ENCODE measurements at places on chromosomes 11 and 22.

DNA sequence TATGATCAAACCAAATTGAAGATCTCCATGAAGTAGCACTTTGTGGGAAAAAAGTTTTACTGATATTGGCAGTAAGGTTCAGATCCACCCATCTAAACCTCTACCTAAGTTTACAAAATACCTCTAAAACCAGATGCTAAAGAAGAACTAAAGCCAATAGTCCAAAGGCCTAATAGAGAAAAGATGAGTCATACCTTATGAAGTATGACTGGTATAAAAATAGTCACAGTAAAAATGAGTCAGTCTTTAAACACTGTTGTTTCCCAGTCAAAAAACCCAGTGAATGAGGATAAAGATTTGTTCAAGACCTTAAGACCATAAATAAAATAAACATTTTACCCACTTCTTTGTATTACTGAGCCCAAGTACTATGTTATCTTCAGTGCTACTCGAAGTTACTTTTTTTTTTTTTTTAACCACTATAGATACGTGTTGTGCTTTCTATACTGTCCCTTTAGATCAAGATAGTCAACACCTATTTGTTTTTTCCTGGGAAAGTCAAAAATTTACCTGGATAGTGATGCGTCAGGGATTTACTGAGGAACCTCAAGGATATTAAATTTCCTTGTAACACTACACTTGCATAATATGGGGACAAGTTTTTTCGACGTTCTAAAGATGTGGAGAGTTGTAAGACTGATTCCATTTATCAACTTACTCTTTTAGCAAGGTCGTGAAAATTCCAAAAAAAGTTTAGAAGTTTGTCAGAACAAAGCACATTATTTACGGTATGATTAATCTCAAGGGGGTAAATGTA, 87.3 kb downstream of the CCDC73 start:
- DNase-seq = no peak

- no peak for DNase-seq
These were observed 14.9 kb upstream of the SOX10 start for GRCh38 chr22:37999236-37999635.

- DNase-seq = no peak
These were observed 29.3 kb downstream of the PHLDB1 start for GRCh38 chr11:118636569-118637290.

DNA sequence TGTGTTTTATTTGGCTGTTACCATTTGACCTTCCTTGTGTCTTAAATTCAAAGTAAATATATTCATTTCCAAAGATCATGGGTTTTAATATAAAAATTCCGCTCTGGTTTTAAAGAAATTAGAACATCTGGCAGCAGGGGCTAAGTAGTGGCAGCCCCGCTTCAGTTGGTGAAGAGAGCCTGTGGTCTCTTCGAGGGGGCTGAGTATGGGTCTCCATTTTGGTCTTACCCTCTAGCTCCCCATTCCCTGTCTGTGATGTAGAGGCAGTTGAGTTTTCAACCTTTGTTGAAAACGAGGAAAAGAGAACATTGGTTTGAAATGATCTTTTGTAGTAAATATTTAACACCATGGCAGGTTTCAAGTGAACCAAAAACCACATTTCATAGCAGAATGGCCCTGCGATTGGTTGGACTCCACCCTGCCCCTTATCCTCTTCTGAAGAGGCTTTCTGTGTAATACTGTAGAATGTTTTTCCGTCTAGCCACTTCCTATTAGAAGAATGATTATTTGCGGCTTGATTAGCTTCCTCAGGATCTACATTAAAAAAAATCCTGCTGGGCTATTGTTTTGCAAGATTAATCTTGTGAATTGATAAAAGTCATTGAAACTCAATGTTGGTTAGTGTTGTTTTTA, 17.7 kb downstream of the APLP2 start:
- DNase-seq = no peak

DNA sequence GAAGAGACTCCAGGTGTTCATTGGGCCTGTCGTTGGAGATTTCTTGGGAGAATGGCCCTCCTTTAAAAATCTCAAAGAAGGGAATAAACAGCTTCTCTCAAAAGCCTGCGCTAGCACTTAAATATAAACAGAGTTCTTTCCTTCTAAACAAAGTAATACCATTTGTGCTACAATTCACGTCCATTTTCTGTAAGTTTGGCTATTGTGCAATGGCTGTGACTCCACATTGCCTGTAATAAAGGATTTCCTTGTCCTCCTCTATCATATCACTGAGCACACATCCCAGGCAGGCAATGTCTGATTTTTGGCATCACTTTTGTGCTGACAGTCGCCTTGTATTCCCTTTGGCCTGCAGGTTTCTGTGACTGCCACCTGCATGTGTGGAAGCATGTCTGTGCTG, 4.9 kb upstream of the ADAMTS8 start:
- DNase-seq = no peak

GRCh38 chr11:106331176-106331575, 253.7 kb downstream of the AASDHPPT start:
- DNase-seq = no peak

- DNase-seq = no peak
These were observed 21.8 kb downstream of the RNF169 start for GRCh38 chr11:74770456-74770855.

DNA sequence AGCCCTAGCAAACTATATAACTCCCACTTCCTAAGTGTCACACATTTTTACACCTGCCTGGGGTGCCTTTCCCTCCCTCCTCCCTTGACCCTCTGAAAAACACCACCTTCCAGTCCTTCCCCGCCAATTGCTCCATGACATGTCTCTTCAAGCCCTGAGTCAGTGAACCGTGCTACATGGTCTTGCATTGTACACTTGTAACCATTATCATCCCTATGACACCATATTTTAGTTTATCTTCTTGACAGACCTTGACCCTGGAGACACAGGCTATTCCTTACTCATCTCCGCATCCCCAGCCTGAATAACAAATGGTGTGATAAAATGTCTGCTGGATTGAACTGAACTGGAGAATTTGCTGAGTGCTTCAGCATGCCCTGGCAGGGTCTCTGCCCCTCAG, 36.9 kb downstream of the TNKS1BP1 start:
- DNase-seq = no peak

DNA sequence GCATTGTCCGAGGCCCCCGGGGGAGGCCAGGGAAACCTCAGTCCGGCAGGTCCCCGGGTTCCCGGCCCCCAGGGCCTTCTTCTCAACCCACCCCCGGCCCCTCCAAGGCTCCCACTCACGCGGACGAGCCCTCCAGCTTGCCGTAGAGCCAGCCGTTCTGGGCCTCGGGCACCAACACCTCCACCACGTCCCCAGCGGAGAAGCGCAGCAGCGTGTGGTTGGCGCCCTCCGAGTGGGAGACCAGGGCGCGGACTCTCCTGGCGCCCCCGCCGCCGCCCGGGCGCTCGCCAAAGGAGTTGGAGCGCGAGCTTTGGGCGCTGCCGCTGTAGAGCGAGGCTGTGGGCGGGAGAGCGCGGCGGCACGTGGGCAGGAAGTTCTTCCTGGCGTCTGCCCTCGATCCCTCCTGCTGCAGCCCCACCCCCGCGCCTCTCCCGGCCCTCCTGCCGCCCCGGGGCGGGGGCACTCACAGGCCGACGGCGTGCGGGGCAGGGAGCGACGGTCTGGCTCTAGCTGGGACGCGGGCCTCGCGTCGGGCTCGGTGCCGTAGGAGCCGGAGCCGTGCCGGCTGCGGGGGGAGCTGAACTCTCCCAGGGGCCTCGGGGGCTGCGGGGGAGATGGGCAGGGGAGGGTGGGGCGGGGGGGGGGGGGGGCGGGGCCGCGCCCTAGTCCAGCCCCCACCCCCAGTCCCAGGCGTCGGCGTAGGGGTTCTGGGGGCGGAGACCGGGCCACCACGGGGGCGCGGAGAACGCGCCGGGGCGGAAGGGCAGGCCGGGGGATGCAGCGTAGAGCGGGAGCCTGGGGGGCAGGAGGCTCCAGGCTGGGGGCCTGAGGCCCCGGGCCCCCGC, 4.9 kb upstream of the SLC16A8 start:
- no peak for DNase-seq

- no peak for DNase-seq
These were observed 1282.9 kb downstream of the TBC1D22A start for GRCh38 chr22:48045369-48045768.

DNA sequence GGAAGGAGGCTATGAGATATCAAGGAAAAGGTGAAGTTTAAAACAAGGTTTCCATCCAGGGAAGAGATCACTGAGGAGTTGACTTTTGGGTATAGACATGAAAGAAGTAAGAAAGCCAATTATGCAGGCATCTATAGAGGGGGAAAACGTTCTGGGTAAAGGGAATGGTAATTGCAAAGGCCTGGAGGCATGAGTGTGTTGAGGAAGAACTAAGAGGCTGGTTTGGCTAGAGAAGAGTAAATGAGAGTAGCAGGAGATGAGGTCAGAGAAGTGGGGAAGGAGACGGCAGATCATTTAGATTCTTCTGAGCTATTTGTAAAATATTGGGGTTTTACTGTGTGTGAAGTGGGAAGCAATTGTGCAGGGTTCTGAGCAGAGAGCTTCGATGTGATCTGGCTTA, 7.6 kb downstream of the ENDOD1 start:
- no peak for DNase-seq

- peak; percentile 77 for DNase-seq
These were observed 149.1 kb upstream of the RAG2 start for GRCh38 chr11:36746886-36747710.

GRCh38 chr11:18027475-18027874, 14.6 kb upstream of the SERGEF start:
- DNase-seq = no peak

DNA sequence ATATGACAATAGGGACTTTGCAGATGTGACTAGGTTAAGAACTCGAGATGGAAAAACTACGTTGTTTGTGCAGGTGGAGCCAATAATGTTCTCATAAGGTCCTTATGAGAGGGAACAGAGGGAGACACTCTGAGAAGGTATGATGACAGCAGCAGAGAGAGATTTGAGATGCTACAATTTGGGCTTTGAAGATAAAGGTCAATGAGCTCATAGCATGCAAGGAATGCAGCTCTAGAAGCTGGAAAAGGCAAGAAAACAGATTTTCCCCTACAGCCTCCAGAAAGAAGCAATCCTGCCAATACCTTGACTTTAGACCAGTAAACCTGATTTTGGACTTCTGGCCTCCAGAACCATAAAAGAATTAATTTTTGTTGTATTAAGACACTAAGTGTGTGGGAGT, 21.1 kb downstream of the FAM76B start:
- DNase-seq = no peak

GRCh38 chr11:35927104-35927503, 16.8 kb upstream of the LDLRAD3 start:
- DNase-seq = no peak

DNA sequence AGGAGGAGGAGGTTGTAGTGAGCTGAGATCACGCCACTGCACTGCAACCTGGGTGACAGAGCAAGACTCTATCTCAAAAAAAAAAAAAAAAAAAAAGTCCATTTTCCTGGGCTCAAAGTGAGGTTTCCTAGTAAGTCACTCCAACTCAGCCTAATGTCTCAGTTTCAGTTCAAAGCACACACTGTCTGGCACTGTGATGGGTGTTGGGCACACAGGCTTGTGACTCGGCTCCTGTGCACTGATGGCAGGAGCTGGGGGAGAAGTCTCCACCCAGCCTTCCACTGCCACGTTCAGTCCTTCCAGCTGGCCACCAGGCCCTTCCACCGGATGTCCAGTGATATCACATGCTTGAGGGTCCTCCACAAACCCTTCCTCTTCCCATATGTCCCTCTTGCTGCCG, 186.0 kb downstream of the CEP164 start:
- no peak for DNase-seq

GRCh38 chr11:117281159-117281558, 10.0 kb upstream of the BACE1-AS start:
- DNase-seq = no peak

- DNase-seq = no peak
These were observed 366.0 kb downstream of the RAB38 start for GRCh38 chr11:87809256-87809655.

DNA sequence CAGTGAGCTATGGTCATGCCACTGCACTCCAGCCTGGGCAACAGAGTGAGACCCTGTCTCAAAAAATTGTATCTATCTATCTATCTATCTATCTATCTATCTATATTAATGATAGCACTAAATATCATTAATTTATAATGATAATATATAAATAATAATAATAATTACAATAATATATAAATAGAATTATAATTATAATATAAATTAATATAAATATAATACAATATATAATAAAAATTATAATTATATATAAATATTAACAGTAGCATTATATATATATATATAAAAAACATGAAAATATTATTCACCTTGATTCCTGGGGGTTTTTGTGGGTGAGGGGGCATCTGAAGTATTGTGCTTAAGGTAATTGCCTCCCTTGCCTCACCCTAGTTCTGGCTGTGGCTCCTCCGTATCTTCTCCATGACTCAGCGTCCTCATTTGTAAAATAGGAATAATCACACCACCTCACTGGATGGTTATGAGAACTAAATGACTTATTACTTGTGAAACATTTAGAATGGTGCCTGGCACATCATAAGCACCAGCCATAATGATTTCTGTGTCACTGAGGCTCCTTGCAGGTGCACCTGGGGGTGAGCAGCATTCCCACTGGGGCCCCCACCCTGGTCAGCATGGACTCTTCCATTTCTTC, 18.8 kb downstream of the RASD2 start:
- no peak for DNase-seq

- no peak for DNase-seq
These were observed 492.7 kb downstream of the BRD1 start for GRCh38 chr22:49334976-49335375.

DNA sequence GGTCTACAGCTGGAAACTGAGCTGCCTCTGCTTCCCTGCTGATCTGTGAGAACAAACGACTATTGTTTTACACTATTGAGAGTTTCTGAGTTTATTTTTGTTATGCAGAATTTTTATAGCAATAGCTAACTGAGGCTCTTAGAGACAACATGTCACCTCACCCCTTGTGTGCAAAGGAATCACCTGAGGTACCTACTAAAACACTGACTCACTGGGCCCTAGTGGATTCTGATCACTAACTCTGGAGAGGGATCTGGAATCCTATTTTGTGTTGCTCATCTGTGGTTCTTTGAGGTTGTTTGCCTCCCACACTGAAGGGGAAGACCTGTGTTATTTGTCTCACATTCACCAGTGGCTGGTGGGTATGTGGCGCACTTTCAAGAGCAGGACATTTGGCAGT, 13.4 kb upstream of the B3GAT1 start:
- DNase-seq = no peak

- DNase-seq = no peak
These were observed 288.9 kb downstream of the TMEM135 start for GRCh38 chr11:87326594-87326993.

- no peak for DNase-seq
These were observed 5.0 kb downstream of the UQCR10 start for GRCh38 chr22:29772170-29772641.

- DNase-seq = no peak
These were observed 400.3 kb downstream of the CADM1 start for GRCh38 chr11:115103921-115104320.

- no peak for DNase-seq
These were observed 13.0 kb upstream of the MYEOV start for GRCh38 chr11:69280994-69281393.
